Kidney (tissue), 22 donors: ENCODE measurements at places on chromosomes 13 and 19. TPM values are rescaled to one million over a fixed set of nuclear protein-coding genes. Genes with fewer than 3 reads are reported as not detected.
A peak's percentile ranks its signal among the peaks of the same experiment; 100 is the strongest.

DNA sequence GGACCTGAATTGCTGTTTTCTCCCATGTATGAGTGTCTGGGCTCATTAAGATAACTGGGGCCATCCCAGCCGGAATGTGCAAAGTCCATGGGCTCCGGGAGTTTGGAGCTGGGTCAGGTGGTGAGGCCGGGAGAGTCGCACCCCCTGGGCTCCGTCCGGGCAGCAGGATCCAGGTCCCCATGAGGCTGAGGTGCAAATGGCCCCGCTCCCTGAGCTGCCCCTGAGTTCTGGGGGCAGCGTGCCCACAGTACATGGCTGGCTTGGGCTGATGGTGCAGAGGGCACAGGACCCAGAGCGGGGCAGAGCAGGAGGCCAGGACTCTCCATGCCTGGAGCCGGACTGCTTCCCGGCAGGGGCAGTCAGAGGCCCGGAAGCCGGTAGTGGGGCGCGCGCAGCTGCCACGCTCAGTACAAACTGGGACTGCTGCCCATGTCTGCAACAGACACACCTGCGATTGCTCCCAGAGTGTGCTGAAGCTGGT lies 136.0 kb downstream of the KDM4B start:
- DNase-seq = no peak
- H3K27me3 ChIP-seq = no peaks in the 10 kb centered on the region
- peaks cover 13% of the 10 kb centered on the region for H3K4me1 ChIP-seq
- H3K4me3 ChIP-seq = no peak overlapping the region
- H3K27ac ChIP-seq = peak overlapping the region; percentile 16

GRCh38 chr13:80341756-80342370 lies 937 bp upstream of the SPRY2 start:
- H3K36me3 ChIP-seq = no peaks in the 10 kb centered on the region
- H3K4me3 ChIP-seq = peak overlapping the region; percentile 80
- peak overlapping the region; percentile 93 for H3K27ac ChIP-seq

DNA sequence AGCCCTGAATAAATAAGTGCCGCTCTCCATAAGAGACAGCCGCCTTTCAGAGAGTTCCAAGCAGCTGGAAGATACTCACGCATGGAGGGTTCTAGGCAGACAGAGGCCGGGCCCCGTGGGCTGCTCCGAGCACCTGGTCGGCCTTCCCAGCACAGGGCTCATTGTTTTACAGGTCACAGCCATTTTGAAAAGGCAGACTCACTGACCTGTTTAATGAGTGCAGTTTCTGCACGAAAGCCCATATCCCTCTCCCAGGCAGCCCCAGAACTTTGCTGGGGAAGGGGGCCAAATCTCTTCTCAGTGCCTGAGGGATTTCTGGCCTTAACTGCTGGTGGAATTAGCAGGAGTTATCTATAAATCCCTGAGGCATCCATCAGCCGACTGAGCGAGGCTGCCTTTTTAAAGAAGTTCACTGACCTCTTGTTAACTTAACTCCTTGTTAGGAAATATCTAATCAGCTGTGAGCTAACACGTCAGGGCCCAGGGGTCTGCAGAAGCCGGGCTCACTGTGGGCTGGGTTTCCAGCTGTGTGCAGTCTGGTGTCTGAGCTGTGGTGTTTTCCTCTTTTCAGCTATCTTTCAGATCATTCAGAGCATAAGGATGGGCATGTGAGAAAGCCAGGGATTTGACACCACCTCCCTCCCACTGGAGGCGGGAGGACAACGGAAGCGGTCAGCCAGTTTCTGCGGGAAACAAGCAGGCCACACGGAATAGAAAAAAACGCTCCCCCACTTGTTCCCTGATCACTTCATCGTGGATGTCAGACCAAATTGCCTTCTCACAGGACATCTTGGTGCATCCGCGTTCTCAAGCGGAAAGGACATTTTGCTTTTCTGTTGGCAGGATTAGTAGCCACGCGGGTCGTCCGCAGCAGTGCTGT lies 23.3 kb downstream of the SERP2 start:
- DNase-seq = peak; percentile 77
- peaks cover 9% of the 10 kb centered on the region for H3K4me1 ChIP-seq
- H3K27ac ChIP-seq = no peak overlapping the region
- no peaks in the 10 kb centered on the region for H3K36me3 ChIP-seq

DNA sequence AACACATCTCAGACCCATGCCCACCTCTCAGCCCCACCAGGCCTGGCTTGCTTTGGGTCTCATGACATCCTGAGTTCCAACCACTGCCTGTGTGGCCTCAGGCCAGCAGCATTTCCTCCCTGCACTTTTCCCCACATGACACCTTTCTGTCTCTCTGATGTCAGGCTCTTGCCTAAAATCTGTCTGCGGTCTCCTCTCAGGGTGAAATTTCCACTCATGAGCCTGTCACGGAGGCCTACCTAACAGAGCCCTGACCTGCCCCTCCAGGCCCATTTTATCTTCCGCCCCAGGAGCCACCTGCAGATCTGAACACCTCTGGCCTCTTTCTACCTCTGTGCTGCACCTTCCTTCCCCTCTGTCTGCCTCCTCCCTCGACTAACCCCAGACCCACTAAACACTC lies 93.5 kb downstream of the ZDHHC20 start:
- no peak for DNase-seq
- H3K27me3 ChIP-seq = no peaks in the 10 kb centered on the region
- H3K4me3 ChIP-seq = no peak overlapping the region
- H3K36me3 ChIP-seq = no peaks in the 10 kb centered on the region

DNA sequence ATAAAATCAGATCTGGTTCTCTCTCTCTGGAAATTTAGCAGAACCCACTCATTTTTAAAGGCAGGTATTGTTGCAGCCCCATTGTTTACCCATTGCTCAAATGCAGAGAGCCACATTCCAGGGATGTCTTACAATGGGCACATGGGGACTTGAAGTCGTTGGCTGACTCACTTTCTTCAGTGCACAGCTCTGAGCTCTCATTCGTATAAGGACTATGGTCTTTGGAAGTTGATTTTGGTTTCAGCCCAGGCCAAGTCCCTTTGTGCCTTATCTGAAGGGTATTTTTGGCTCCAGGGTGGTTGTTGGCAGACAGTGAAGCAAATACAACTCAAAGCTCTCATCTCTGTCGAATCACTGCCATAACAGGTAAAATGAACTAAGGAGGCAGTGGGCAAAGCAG lies 47.3 kb upstream of the CLDN10 start:
- DNase-seq = no peak
- no peak overlapping the region for H3K4me3 ChIP-seq
- H3K36me3 ChIP-seq = no peaks in the 10 kb centered on the region

- H3K27ac ChIP-seq = peak within 1 kb of the TSS; percentile 63
- H3K27me3 ChIP-seq = no peaks in the 10 kb centered on the region
- peak; percentile 98 for DNase-seq
- H3K4me1 ChIP-seq = no peaks in the 10 kb centered on the region
- H3K4me3 ChIP-seq = peak within 1 kb of the TSS; percentile 77
Measured at GRCh38 chr19:51887522-51888498, at the start of gene ZNF577. ZNF577 (minus strand) TSS chr19:51887951; CDS start chr19:51880382, 7,569 bp downstream.

SHANK1 gene
- 0.35 TPM for total RNA-seq

NEK3 gene
- 21.1 TPM for total RNA-seq
